ENCODE measurements at places on chromosomes 5 and 9.

DNA sequence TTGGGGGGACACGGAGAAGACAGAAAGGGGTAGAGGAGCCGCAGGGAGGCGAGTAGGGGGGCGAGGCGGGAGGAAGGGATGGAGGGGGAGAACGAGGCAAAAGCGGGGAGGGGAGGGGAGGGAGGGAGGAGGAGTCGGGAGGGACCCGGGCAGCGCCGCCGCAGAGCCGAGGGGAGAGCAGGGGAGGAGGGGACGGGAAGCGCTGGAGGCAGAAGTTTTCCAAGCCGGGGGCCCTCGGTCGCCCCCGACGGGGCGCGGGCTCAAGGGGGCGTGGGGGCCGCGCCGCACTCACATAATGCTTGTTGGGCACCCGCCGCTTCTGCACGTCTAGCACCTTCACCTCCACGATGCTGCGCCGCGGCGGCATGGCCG, 353 bp downstream of the SH3PXD2B start:
- no peak for DNase-seq

- DNase-seq: no peak
Observed at GRCh38 chr9:123772967-123773366, 157.0 kb downstream of the DENND1A start.

GRCh38 chr5:106303911-106304310, 1366.8 kb downstream of the EFNA5 start:
- no peak for DNase-seq

GRCh38 chr5:179837076-179838011, 16.6 kb downstream of the SQSTM1 start:
- no peak for DNase-seq

GRCh38 chr5:151153300-151153699, 4.3 kb downstream of the ANXA6 start:
- DNase-seq: no peak

DNA sequence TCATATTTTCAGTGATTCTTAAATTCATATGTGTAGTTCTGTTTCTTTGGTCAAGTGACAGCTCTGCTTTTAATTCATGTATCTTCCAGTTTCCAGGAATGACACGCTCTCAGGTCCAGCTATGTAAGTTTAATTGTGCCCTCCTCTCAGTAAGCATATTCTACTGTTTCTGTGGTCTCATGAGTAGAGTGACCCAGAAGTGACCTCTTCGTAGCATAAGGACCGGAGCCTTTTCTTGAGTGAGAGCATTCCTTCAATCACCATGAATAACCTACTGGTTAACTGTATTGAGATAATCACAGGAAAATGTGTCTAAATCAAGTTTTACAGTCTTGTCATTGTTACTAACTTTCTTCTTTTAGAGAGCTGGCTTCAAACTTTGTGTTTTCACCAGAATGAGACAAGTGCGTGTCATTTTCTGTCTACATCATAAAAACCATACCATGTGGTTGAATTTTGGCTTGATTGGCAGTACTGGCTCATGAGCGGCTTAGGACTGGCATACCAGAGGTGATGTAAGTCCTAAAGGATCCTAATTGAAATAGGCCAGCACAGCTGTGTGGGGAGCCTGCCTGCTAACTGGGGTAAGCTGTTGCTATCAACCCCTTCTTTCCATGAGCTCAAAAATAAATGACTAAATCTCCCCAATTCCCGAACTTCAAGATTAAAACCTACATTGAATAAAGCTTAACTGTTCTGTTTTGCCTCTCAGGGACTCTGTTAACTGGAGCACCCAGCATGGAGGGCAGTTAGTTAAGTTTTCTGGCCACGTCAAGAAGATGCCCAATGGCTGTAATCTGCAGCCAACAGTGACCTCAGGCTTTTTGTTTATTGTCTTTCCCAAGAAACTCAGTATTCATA, 4.8 kb downstream of the ADAMTSL1 start:
- DNase-seq: no peak

- no peak for DNase-seq
Observed at GRCh38 chr9:75657015-75657414, 233.5 kb upstream of the PCSK5 start.

DNA sequence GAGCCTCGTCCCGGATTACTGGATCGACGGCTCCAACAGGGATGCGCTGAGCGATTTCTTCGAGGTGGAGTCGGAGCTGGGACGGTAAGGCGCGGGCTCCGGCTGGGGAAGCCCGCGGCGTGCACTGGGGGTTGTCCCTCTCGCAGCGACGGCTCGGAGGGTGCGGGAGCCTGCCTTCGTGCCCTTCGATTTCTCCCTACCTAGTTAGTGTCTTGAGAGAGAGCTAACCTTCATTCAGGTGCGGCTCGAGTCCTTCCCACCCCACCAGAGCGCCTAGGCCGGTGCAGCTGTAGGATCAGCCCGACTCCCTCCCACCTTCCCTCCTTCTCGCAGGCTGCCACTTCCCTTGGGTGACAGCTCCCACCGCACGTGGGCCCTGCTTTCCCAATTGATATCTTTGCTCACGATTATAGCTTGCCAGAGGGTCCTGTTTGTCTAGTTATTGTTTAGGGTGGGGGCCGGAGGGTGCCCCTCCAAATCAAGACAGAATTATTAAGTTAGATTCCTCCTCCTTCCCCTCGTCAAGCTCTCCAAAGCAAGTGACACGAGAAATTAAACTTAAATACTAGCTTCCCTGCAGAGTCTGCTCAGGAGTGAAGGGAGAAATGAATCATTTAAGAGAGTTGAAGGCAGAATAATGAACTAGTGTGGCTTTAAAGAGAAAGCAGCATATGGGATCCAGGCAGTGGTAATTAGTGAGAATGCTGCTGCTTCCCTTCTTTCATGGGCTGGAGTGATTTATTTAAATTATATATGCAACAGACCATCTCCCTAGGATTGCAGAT, 569 bp downstream of the CAMK4 start:
- no peak for DNase-seq

DNA sequence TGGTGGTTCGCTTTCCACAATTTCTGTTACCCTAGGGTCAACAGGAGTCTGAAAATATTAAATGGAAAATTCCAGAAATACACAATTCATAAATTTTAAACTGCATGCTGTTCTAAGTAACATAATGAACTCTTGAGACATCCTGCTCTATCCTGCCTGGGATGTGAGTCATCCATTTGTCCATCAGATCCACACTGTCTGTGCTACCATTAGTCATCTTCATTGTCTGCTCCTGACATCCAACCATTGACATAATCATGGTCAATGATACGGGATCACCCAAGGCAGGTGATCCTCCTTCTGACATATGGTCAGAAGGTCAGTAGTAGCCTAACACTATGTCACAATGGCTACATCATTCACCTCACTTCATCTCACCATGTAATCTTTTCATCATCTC, 276.7 kb upstream of the KIF2A start:
- DNase-seq: no peak

DNA sequence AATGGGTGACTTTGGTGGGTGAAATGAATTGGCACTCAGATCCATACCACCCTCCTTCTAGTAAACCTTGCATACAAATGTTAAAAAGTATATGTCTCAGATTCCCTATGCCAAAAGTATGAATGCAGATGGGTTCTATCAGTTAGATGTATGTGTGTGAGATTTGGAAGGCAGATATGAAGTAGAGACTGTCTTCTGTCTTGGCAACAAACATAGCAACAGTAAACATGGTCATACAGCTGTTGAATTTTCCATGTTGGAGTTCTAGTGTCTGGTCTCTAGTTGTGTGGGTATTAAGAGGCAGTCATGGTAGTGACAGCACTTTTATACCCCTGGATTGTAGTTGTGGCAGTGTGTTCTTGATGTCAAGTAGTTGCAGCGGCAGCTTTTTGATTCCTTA, 125.6 kb upstream of the PITX1 start:
- DNase-seq: no peak

- DNase-seq: no peak
Observed at GRCh38 chr9:37392272-37392671, 30.2 kb upstream of the GRHPR start.

DNA sequence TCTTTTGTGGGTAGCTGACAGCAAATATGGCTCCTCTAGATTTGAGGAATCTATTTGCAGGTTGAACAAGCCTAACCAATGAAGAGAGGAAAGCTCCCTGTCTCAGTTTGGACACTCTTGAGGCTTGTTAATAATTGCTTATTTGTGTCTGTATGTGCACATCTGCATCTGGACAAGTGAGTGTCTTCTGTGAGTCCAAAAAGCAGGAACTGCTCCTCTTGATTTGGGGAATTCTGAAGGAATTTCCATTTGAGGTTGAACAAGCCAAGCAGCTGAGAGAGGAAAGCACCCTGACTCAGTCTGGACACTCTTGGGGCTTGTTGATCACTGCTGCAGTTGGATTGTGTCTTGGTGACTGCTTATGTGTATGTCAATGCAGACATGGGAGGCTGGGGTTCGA, 211.6 kb downstream of the DTWD2 start:
- DNase-seq: no peak

DNA sequence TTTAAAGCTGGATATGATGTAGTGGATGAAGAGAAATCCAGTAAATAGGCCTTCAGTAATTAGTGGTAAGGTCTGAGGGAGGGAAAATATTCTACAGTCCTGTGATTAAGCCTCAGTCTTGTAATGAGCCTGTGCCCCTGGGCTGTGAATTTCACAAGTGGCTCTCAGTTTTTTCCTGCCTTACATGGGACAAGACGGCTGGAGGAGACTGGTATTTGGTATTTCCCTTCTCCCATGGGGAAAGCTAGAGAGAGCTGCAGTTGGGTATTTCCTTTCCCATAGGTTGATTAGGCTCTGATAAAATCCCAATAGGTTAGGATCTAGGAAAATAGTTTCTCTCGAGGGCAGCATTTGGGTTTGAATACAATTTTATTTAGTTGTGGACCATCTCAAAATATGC, 62.2 kb upstream of the GNA14 start:
- no peak for DNase-seq

GRCh38 chr9:13139641-13140171, 139.8 kb downstream of the MPDZ start:
- no peak for DNase-seq

DNA sequence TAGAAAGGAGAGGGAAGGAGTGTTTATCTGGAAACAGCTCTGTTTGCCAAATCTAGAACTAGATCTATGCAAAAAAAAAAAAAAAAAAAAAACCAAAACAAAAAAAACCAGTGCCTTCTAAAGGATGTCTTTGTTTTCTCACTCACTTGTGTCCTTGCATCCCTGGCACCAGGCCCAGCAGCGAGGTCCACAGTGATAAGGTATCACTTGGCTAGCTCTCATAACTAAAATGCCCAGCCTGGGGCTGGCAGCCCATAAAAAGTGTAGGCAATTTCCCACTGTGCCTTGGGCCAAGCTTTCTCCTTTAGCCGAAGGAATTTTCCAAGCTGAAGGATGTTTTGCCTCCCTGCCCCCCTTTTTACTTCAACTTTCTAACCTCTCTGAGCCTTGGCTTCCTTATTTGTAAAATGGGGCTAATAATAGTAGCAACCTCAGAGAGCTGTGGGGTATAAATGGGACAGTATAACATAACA, 20.8 kb downstream of the RGS3 start:
- no peak for DNase-seq

GRCh38 chr9:95788521-95788991, 86.9 kb upstream of the ERCC6L2 start:
- DNase-seq: no peak

DNA sequence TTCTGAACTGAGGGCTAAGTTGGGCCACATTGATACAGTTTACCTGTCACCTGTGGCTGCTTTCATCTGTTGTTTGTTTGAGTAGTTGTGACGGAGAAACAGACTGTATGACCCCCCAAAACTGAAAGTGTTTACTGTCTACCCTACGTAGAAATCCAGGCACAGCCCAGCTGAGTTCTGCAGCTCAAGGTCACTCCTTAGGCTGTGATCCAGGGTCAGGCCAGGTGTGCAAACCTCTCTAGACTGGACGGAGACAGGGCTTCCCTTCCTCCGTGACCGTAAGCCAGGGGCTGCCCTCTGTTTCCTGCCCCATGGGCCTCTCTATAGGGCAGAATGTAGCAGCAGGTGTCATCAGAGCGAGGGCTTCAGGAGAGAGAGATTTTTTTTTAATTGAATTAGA, 207.9 kb upstream of the OTULINL start:
- DNase-seq: no peak

GRCh38 chr9:129352146-129352865, 174.2 kb upstream of the IER5L start:
- DNase-seq: no peak

GRCh38 chr9:22722492-22722891, 275.9 kb downstream of the DMRTA1 start:
- DNase-seq: no peak

- DNase-seq: no peak
Observed at GRCh38 chr9:16181539-16181938, 628.7 kb downstream of the CCDC171 start.

GRCh38 chr5:33684496-33685159, 207.2 kb downstream of the ADAMTS12 start:
- no peak for DNase-seq

DNA sequence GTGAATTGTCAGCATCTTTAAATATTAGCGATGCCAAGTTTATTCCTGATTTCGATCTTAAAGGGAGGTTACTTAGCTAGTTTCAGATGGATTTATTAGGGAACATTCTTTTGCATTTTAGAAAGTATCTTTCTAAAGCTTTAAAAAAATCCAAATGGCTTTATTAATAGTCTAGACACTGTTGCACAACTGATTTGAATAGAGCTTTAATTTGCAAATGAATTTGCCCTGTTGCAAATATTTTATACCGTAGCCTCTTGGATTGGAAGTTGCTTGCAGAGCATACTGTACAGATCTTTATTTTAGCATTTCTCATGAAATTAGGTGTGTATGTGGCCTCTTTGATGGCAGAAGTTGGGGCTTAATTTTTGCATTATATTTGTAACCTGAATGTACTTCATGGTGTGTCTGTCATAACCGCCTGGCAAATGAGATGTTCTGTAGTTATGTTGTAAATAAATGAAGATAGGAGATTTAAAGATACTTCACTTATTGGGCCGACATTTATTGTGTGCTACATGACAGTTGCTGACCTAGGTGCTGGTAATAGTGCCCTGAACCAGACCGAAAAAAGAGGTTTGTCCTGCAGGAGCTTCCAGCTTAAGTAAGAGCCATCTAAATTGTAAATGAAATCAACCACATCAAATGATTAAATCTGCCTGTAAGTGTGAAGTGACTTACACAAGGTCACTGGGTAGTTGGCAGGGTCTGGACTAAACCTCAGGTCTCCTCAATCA, 1.8 kb downstream of the TCERG1 start:
- no peak for DNase-seq

DNA sequence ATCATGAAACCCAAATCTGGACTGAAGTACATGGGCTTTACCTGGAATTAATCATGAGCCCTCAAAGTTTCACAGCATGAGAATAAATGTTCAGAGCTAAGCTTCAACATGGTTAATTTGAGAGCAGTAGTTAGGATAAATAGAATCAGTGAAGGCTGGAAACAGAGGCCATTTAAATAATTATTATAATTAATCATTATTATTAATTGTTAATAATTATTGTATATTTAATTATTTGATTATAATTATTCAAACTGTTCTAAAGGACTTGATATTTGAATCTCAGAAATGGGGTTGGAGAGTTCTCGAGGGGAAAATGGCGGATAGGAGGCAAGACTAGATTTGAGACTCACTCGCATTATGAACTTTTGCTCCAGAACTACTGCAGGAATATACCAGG, 119.6 kb upstream of the ITGA1 start:
- DNase-seq: no peak

DNA sequence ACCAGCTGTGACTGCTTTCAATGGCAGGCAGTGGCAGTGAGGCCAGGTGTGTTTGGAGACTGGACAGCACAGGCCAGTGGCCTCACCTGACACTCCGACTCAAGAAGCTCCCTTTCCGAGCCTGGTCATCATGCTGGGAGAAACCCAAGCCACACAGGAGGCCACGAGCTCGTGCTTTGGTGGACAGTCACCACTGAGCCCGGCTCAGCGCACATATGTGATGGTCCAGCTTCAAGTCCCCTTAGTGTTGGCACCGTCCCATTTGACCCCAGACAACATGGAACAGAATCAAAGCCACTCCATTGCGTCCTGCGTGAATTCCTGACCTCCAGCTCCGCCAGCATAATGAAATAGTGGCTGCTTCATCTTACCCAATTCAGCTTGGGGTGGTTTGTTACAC, 64.0 kb upstream of the PPP1R26 start:
- DNase-seq: no peak
